ENCODE measurements at places on chromosomes 1 and 21.

- no peak for DNase-seq
Observed at GRCh38 chr1:211210052-211210451, 49.1 kb upstream of the RCOR3 start.

DNA sequence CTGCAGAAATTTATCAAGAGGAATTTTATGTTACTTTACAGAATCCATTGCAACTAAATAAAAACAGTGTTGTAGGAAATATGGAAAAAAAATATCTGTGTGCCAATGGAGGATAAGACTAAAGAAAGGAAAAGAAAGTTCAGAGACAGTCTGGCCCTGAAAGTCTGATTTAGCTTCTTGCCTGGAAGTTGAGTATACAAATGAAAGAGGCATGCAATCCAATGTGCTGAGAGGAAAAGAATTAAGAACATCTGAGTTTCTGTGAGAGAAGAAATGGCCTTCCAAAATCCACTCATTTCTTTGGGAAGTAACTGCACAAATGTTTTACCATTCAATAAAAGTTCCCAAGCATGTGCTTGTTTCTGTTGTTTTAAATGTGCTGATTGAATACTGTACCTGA, 65.1 kb downstream of the LHX9 start:
- no peak for DNase-seq

DNA sequence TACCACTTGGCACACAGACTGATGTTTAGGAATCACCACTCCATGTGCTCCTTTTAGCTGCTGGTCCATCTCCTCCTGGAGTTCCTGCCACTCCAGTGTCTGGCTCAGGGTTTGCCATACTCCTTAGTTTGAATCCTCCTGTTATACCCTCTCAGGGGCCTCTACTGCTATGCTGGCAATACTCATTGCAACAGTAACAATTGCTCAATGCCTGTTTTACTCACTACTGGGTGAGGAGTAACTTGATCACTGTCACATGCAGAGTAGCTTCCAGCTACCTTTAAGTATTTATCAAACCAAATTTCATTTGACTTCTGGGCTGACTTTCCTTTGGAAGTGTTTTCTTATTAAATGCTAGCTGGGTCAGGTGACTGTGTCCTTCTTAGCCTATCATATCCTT, 107.2 kb upstream of the WLS start:
- no peak for DNase-seq

- no peak for DNase-seq
Observed at GRCh38 chr1:211524521-211524920, 32.6 kb upstream of the RD3 start.

DNA sequence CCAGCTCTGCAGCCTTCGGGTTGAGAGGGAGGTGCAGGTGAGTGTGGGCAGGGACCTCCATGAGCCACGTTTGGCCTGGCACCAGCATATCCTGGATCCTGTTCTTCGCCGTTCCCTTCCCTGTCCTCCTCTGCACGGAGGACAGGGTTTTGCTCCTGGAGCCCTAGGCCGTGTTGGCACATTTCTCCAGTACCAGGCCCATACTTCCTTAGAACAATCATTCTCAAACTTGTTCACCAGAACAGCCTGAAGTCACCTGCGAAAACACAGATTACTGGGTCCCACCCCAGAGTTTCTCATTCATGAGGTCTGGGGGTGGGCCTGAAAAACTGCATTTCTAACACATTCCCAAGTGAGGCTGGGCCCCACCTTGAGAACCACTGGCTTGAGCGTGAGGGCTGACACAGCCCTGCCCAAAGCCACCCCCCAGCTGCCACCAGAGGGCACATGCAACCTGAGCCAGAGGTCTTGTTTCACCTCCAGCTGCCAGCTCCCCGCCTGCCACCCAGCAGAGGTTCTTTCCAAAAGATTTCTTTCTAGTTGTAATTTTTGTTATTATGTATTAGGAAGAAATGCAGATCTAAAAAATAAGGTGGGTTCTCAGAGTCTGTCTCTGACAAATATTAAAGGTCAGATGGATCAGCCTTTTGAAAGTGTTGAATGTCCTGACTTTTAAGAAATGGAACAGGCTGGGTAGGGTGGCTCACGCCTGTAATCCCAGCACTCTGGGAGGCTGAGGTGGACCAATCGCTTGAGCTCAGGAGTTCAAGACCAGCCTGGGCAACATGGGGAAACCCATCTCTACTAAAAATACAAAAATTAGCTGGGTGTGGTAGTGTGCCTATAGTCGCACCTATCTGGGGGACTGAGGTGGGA, 39.6 kb upstream of the LDLRAP1 start:
- peak; percentile 44 for DNase-seq

- no peak for DNase-seq
Observed at GRCh38 chr1:77424236-77424635, 142.4 kb downstream of the AK5 start.

GRCh38 chr21:25465263-25465662, 142.0 kb downstream of the MRPL39 start:
- DNase-seq: no peak

DNA sequence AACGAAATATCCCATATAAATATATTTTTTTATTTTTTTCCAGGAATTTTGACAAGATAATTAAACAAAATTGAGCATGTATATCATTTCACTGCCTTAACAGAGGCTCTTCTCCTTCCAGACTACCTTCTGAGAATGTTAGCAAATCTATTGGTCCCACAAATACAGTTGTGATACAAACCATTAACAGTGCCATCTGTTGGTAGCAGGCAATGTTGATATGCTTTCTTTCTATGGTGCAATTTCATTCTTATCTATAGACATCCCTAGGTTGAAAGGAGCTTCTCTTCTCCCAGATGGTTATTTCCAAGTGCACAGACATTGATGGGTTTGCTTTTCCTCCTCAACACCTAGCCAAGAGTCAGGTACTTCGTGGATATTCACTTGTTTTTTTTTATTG, 303.6 kb downstream of the USH2A start:
- DNase-seq: no peak

DNA sequence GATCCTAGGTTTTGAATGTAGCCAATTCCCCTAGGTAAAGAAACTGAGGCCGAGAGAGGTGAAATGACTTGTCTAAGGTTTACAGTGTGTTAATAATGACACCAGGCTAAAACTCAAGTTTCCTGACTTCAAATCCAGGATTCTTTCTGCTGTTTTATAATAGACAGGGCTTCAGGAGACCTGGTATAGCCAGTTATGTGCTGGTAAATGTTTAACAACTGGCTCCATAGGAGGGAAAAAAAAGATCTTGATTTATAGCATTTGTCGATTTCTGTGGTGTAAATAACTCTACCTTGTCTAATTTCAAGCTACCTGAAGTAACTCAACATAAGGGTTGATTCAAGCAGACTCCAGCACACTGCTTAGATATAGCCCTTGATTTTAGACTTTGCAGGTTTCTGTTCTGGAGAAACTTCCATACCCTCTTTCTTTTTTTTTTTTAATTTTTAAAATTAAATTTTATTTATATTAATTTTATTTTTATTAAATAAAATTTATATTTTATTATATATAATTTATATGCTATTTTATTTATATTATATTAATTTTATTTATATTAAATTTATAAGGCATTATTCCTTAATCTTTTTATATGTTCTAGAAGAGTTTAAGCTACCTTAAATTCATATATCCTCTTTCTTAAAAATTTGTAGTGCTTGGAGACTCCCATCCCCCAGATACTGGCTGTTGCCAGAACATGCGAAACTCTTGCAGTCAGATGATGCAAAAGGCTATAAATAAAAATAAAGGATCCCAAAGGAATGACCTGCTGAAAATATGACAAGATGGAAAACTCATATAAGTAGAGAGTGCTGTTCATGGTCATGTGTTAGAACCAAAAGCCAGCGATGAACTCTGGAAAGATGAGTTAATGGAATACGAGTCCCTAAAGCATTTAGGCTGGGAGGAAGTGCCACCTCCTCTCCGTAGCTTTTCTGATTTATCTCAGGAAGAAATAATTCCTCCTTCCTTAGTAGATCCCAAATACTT, 35.4 kb upstream of the SRSF10 start:
- DNase-seq: no peak

DNA sequence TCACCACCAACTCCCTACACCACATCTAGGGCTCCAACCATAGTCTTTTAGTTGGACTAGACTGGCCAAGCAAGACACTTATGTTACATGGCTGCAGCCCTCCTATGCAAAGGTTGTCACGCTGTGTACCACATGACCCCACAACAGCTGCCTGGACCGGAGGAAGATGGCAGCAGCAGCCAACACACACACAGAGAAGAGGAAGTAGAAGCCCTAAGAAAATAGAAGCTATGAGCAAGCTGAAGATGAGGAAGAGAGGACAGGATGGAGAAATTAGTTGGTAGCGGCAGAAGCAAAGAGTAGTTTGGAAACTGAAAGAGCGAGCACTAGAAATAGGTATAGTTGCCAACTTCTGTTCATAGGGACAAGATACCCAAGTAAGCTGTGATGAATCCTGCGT, 60.8 kb upstream of the RALGPS2 start:
- DNase-seq: no peak

DNA sequence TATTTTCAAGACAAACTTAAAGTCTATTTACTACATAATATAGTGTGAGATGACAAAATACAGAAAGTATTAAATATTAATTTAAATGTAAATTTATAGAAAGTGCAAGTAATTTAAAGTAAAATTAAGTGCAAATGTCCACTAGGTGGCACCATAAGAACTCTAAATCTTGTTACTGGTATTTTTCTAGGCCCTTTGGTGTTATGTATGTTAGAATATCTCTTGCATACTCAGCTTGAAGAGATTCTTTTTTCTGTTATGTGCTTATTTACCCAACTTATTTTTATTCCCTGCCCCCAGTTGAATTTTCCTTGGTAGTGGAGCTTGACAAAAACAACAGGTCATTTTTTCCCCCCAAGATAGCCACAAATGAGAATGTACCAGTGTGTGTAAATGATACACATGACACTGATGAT, 71.5 kb downstream of the RPS6KC1 start:
- no peak for DNase-seq

- DNase-seq: no peak
Observed at GRCh38 chr1:26097696-26098095, 13.9 kb upstream of the PDIK1L start.

DNA sequence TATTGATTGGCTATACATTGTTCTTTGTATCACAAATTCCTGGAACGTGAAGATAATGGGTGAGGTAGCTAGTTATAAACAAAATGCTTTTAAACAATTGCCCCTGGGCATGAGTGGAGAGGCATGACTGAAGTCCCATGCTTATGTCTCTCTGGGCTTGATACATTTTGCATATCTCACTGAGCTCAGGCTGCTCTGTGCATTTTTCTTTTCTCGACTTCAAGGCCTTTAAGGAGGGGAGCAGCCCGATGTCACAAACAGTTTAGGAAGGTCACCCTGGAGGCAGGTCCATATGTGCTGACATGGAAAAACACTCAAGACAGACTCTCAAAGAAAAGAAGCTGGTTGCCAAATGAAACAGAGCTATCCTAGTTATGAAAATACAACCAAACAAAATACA, 80.1 kb upstream of the PUM1 start:
- no peak for DNase-seq

DNA sequence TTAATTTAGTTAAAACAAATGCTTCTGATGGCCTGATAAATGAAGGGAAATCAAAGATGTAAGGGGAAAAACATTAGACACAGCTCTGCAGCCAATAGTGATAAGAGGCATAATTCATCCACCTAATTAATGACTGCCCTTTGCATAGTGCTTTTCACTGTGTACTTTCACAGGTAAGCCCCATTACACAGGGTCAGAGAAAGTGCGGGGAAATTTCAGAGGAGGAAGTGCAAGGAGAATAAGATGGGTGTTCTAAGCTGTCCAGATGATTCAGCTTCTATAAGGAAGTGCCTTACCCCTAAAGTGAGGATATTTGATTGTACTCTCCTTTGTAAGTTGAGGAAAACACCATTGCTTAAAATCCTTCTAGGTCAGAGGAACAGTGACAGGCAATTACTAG, 88.0 kb downstream of the NR5A2 start:
- DNase-seq: no peak
